ENCODE measurements at places on chromosomes 2 and 18. TPM values are rescaled to one million over a fixed set of nuclear protein-coding genes. Genes with fewer than 3 reads are reported as not detected.
A peak's percentile ranks its signal among the peaks of the same experiment; 100 is the strongest.

DNA sequence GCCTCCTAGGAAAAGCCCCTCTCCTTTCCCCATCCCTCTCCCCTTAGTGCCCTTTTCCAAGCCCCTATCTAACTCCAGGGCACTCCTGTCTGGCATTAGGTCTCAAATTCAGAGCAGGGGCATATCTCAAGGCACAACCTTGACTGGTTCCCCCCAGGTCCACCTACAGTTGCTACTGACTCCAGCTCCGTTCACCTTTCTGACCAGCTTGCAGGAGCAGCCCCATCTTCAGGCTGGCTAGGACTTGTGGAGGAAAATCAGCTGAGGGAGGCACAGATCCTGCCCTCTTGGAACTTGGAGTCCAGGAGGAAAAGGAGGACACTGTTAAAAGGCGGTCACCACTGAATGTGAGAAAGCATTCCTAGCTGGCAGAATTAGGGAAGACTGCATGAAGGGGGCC is 152.4 kb downstream of the ZFP36L2 start:
- H3K36me3 ChIP-seq, result no peaks in the 10 kb centered on the region
- H3K27ac ChIP-seq, result peak overlapping the region; percentile 94
- peaks cover 33% of the 10 kb centered on the region for H3K4me1 ChIP-seq

GRCh38 chr18:56257205-56257604 is 381.2 kb downstream of the TXNL1 start:
- peaks cover 4% of the 10 kb centered on the region for H3K4me1 ChIP-seq
- peak overlapping the region; percentile 9 for H3K27ac ChIP-seq
- H3K4me3 ChIP-seq, result no peak overlapping the region
- DNase-seq, result peak; percentile 97

The LRP1B gene
- total RNA-seq, result 2.5 TPM

The PAX3 gene
- total RNA-seq, result not detected

Measured in astrocyte (in vitro differentiated cells and primary cell).